ENCODE measurements at places on chromosomes 13 and 19. TPM values are rescaled to one million over a fixed set of nuclear protein-coding genes. Genes with fewer than 3 reads are reported as not detected.

LRRC8E gene
- 4.2 TPM for polyA plus RNA-seq

ZSWIM4 gene
- polyA plus RNA-seq = 8.1 TPM

NPAS1 gene
- polyA plus RNA-seq = 1.5 TPM

ELANE gene
- polyA plus RNA-seq = 0.20 TPM

CYP2A6 gene
- polyA plus RNA-seq = 0.87 TPM

RASIP1 gene
- 14.6 TPM for polyA plus RNA-seq

TNFSF11 gene
- 0.14 TPM for polyA plus RNA-seq

LMTK3 gene
- 3.3 TPM for polyA plus RNA-seq

APC2 gene
- polyA plus RNA-seq = 1.1 TPM

DOCK6 gene
- polyA plus RNA-seq = 55.4 TPM

- no peak for DNase-seq
Observed at GRCh38 chr13:110209950-110210603, 96.9 kb downstream of the COL4A1 start.

DNA sequence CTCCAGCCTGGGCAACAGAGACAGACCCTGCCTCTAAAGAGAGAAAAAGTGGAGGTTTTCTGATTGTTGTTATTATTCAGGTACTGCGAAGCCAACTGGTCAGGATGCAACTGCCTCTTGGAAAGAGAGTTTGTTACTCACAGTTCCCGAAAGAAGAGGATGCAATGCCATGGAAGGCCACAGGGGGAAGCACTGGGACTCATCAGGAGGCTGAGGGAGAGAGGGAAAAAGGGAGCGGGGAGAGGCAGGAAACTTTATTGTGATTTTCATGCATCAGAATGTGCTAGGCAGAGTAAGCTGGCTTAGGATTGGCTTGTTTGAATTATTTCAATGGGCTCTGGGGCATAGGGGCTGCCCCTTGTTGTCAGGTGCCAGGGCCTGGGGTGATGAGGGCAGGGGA lies 27.6 kb downstream of the MYO9B start:
- no peak for DNase-seq

GRCh38 chr19:32652894-32653598 lies 21.9 kb downstream of the ANKRD27 start:
- DNase-seq = peak; percentile 69

DNA sequence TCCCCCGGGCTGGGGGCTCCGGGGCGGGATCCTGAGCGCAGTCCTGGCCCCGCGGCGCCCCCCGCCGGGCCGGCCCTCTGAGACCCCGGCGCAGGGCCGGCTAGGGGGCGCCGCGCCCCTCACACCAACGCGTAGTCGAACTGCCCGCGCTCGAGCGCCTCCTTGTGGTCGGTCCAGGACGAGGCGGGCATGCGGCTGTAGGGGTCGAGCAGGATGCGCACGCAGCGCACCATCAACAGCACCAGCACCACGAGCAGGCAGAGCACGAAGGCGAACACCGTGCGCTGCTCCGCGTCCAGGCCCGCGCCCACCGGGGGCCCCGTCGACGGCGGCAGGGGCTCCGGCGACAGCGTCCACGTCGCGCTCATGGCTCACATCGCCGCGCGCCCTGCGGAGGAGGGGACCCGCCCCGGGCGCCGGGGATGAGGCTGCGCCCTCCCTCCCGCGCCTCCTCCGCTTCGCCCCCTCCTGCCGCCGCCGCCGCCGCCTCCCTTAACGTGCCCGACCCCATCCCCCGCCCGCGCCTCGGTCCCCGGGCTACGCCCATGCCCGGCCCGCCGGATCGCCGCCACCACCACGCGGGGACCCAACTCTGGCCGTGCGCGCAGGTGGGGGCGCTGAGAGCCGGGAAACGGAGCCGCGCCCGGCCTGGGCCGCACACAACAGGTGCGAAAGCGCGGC lies 624 bp downstream of the CTXN1 start:
- DNase-seq = no peak

DNA sequence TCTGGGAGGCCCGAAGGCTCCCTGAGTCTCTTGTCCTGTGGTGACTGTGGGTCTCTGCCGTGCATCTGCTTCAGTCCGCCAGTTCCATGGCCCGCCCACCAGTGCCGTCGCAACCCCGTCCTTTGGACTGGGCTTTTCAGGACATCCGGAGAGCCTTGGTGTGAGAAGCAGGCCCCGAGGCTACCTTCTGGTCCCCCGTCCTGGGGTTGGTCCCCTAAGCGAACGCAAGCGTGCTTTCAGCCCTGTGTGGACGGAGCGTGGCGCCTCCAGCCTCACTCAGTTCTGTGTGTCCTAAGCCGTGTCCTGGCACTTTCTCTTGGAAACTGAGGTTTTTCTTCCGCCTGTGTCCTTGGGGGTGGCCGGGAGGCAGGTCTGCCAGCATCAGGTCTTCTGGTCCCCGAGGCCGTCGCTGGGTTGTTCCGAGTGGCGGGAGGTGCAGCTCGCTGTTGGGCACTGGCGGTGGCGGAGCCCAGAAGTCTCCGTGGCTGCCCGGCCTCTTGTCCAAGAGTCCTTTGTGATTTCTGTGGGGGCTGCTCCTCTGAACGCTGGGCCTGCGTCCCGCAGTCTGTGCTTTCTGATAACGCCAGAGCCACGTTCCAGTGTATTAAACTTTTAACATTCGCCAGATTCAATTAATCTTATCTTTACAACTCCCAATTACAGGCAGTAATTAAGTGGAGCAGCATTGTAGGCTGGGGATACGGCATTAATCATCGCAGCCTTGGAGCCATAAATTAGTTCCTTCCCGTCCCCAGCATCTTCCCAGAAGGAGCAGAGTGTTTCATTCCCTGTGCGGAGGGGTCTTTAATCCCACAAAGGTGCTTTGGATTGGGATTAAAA lies 99.5 kb downstream of the KDM4B start:
- no peak for DNase-seq

GRCh38 chr19:37221136-37221535 lies 3.1 kb downstream of the ZNF383 start:
- DNase-seq = no peak

DNA sequence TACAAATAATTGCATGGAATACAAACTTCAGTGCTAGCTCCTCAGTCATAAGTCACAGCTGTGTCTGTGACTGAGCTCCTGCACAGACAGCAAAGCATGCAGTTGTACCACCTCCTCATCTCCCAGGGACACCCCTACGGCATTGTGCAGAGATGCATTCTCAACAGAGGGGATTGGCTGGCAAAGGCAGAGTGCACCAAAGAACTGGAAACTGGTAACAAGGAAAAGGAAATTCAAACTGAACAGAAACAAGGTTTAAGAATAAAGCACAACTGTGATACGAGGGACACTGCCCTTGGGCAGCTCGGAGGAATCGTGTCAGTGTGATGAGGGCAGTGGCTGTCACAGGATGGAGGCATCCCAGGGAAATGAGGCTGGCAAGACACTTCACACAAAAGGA lies 126.1 kb upstream of the SOX1 start:
- no peak for DNase-seq

DNA sequence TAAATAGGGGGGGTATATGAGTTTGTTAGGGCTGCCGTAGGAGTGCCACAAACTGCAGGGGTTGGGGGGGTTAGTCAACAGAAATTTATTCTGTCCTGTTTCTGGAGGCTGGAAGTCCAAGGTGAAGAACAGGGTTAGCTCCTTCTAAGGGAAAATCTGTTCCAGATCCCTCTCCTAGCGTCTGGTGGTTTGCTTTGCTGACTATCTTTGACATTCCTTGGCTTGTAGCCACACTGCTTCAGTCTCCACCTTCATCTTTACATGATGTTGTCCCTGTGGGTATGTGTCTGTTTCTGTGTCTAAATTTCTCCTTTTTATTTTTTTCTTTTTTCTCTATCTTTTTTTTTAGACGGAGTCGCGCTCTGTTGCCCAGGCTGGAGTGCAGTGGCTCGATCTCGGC lies 8.1 kb upstream of the ICAM1 start:
- DNase-seq = no peak

GRCh38 chr13:23658929-23659541 lies 88.8 kb downstream of the TNFRSF19 start:
- DNase-seq = no peak

GRCh38 chr19:49421039-49421877 lies 2.0 kb downstream of the PTH2 start:
- peak; percentile 77 for DNase-seq

- DNase-seq = no peak
Observed at GRCh38 chr19:7973883-7974282, 30.4 kb upstream of the TIMM44 start.

- DNase-seq = no peak
Observed at GRCh38 chr19:38707512-38708114, 36.7 kb downstream of the CAPN12 start.

DNA sequence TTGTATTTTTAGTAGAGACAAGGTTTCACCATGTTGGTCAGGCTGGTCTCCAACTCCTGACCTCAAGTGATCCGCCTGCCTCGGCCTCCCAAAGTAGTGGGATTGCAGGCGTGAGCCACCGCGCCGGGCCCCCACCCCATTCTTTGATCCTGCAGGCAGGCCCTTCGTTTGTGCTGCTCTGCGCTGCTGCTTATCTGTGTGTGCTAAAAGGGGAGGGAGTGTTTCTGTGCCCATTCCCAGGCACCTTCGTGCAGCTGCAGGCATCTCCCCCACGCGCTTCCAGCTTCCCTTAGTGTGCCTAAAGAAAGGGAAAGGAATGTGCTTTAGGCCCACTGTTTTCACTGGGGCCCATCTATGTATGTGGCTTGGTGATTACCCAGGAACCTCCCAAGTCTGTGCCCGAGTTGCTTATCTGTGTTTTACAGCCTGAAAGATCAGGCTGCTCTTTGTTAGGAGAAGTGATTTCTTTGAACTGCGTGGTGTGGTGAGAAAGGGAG lies 27.2 kb downstream of the EPN1 start:
- DNase-seq = no peak

DNA sequence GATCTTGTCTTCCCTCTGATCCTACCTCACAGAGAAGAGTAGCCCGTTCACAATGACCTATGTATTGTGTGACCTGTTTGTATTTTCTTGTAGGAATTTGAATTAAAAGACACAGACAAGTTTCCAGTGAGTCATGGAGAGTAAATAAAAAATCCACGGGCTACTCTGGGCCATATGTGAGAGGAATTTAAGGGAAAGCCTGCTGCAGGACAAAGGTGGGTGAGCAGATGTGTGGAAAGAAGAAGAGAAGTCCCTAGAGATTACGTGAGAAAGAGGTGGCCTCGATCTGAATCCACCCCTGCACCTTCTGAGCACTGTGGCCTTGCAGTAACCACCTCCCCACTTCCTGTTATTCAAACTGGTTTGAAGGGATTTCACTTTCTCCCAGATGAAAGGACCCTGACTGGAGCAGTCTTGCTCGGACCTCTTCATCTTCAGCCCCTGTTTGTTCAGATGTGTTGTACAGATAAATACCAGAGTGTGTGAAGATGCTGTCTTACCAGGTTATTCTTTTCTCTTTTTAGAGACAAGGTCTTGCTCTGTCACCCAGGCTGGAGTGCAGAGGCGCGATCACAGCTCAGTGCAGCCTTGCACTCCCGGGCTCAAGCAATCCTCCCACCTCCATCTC lies 205.4 kb downstream of the PDS5B start:
- DNase-seq = no peak

DNA sequence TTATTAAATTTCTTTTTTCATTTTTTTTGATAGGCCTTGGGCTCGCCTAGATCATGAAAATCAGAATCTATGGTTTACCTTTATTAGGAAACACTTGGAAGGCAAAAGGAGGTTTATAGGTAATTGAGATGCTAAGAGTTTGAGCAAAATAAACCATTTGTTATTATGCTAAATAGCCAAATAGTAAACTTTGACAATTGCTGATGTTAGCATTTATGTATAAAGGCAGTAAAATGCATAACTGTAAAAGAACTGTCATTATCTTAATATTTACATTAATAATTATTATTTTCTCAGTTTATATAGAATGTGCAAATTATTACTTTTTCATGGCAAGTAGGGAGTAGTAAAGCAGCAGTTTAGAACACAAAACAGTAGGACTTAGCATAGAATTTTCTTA lies 1737.8 kb upstream of the PRR20A start:
- no peak for DNase-seq

GRCh38 chr13:110092831-110093247 lies 214.1 kb downstream of the COL4A1 start:
- no peak for DNase-seq

GRCh38 chr19:4471403-4472173 lies 509 bp upstream of the HDGFL2 start:
- peak; percentile 100 for DNase-seq

GRCh38 chr19:5434970-5435641 lies 20.1 kb upstream of the ZNRF4 start:
- no peak for DNase-seq

DNA sequence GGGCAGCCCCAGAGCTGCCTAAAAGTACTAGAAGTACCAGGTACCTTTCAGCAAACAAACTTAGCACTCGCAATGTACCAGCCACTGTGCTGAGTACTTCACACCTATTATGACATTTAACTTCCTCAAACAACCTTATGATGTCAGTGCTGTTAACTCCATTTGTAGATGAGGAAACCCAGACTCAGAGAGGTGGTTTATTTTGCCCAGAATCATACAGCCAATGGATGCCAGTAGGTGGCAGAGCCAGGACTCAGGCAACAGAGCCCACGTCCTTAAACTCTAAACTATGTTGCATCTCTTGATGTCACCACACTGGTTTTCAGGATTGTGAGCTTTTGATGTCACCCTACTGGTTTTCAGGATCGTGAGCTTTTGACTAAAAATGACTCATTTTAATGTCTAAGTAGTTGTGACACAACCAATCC lies 78.9 kb downstream of the FLT1 start:
- DNase-seq = no peak

- no peak for DNase-seq
Observed at GRCh38 chr13:112248406-112248760, 127.8 kb upstream of the SPACA7 start.

Data from right lung (tissue), 10 donors.